RCC 7860 (cell line): ENCODE measurements at places on chromosomes 7 and 10.
A peak's percentile ranks its signal among the peaks of the same experiment; 100 is the strongest.

DNA sequence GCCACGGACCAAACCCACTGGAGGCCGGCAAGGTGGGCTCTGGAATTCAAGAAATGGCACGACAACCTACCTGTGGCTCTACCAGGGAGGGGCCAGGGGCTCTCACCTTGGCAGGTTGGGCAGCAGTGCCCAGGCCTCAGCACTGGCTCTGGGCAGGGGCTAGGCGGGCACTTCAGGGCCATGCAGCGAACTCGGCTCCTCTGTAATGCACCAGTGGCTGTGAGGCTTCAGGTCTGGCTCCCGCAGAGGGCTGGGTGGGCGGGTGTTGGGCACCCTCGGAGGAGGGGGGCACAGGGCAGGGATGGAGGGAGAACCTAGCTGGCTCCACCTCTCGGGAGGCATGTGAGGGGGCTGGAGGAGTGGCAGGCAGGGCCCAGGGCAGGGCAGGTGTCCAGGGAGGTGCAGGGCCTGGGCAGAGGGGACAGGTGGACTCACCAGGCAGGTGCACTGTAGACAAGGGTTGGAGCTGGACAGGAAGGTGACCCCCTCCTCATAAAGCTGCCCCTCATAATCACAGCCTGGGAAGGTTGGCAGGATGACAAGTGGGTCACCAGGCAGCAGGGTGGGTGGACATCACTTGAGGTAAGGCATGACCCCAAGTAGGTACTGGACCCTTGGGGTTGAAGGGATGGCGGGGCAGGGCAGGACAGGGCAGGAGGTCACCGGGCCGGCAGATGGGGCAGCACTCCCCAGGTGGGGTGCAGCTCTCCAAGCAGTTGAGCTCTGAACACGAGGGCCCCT lies 6.7 kb downstream of the KCP start:
- no peak for DNase-seq

- no peak for DNase-seq
Measured at GRCh38 chr7:94656925-94657731, 1.2 kb upstream of the SGCE start.

GRCh38 chr10:70804421-70804808 lies 11.3 kb upstream of the SGPL1 start:
- DNase-seq: peak; percentile 7

GRCh38 chr10:14975672-14976273 lies 16.6 kb downstream of the MEIG1 start:
- DNase-seq: no peak

DNA sequence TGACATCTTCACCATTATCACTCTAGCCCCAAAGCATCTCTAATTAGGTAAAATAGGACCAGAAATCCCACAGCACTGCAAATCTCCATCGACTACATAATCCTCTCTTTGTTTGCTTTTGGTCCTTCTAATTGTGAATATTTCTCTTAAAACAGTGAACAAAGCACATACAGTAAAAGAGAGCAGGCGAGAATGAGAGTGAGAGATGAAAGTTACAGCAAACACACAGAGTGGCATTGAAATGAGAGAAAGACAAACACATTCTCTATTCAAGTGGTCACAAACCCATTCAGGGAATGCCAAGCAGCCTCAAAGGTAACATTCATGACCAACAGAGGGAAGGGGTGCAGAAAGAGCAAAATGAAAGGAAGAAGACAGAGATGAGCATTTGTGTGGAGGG lies 109.8 kb upstream of the PTN start:
- DNase-seq: no peak

GRCh38 chr7:114787556-114787955 lies 134.3 kb upstream of the MDFIC start:
- no peak for DNase-seq

GRCh38 chr10:10368951-10369576 lies 648.6 kb upstream of the CELF2 start:
- no peak for DNase-seq

DNA sequence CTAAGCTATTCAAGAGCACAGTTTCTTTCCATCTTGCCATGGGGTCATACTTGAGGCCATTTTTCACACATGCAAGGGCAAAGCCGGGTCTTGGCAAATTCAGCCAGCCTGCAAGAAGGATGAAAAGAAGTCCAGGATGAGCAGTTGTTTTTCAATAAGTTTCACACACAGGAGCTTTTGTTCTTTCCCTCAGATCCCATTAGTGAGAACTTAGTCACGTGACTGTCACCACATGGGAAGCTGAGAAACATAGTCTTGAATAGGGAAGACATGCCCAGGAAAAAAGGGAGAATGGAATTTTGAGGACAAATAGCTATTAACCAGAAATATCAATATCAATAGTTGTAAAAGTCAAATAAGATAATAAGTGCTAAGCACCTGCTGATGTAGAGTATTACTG lies 137.7 kb downstream of the AHR start:
- no peak for DNase-seq
